Activated CD8-positive, alpha-beta memory T cell treated with anti-CD3 and anti-CD28 coated beads for 1 hour (primary cell): ENCODE measurements at places on chromosomes 11 and 22.

DNA sequence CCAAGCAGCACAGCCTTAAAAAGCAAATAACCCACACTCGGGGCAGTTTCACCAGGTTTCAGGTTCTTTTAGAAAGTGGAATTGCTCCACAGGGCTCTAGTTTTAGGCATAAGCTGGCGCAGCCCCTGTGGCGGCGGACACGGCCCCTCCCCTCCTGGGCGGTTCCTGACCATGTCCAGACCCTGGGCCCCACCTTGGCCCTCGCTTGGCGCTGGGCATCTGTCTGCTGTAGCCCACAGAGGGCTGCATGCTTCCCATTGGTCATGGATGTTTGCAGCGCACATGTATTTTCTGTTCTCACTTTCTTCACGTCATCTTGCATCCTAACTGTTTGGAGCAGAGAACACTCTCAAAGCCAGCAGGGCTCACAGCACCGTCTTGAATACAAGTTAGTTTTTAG is 244.3 kb downstream of the BRD1 start:
- DNase-seq = no peak

DNA sequence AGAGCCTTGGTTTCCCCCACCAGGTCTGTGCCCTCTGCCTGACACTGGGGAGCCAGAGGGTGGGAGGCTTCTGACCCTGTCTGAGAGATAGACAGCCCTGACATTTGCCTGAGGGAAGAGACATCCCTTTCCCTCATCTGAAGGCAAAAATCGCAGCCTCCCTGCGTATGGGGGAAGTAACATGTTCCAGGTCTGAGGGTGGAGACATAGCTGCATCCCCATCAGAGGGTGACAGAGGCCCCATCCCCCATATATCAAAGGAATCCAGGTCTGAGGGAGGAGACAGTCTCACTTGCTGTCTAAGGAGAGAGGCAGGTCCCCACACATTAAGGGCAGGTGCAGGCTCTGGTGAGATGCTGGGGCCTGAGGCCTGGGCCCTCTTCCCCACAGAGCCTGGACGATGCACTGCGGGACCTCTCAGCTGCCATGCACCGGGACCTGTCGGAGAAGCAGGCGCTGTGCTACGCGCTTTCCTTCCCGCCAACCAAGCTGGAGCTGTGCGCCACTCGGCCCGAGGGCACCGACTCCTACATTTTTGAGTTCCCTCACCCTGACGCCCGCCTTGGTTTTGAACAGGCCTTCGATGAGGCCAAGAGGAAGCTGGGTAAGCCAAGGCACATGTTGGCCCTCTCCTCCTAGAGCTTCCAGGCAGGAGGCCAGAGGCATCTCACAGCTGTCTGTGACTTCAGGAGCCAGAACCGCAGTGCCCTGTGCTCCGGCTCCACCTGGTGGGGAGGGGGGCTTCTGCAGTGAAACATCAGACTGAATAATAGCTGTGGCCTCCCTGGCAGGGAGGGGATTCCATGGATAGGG is 16.1 kb upstream of the RELT start:
- DNase-seq = no peak

DNA sequence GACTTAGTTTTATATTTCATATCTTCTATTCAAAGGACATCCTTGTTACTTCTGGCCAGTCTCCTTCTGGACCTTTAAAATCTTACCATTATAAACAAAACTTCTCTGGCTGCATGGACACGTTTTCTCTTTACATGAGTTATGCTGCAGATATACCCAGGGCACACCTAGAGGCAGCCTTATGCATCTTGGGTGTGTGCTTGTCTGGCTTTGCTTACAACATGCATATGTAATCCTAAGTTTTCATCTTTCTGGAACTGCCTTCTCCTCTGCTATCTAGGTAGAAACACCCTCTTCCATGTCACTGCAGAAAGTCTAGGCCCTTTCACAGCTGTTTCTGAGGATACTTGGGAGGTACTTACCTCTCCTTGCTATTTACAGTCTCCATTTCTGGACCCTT is 185.8 kb upstream of the RAG2 start:
- DNase-seq = no peak

- DNase-seq = no peak
These were observed 49.1 kb downstream of the MICAL2 start for GRCh38 chr11:12159351-12160099.

- no peak for DNase-seq
These were observed 52.3 kb upstream of the BMAL1 start for GRCh38 chr11:13225038-13226001.

DNA sequence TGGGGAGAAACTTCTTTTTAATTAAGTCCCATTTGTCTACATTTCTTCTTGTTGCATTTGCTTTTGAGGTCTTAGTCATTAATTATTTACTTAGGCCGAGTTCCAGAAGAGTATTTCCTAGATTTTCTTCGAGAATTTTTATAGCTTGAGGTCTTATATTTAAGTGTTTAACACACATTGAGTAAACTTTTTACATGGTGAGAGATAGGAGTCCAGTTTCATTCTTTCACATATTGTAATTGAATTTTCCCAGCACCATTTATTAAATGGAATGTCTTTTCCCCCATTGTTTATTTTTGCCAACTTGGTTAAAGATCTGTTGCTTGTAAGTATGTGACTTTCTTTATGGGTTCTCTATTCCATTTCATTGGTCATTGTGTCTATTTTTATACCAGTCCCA is 1344.0 kb upstream of the RAG2 start:
- no peak for DNase-seq

GRCh38 chr22:23649071-23649501 is 17.0 kb upstream of the DRICH1 start:
- no peak for DNase-seq

GRCh38 chr11:95668131-95668530 is 121.5 kb downstream of the FAM76B start:
- DNase-seq = no peak

- no peak for DNase-seq
These were observed 472.3 kb downstream of the BRD1 start for GRCh38 chr22:49355211-49355920.
